ENCODE measurements at places on chromosomes 7 and 10.

GRCh38 chr7:1999278-1999984 is 233.3 kb downstream of the MAD1L1 start:
- no peak for DNase-seq

- DNase-seq: no peak
Measured at GRCh38 chr10:18582803-18583202, 68.6 kb downstream of the NSUN6 start.

GRCh38 chr7:110839866-110840265 is 251.1 kb upstream of the LRRN3 start:
- DNase-seq: no peak

GRCh38 chr10:119268871-119269506 is 61.6 kb downstream of the GRK5 start:
- DNase-seq: no peak

DNA sequence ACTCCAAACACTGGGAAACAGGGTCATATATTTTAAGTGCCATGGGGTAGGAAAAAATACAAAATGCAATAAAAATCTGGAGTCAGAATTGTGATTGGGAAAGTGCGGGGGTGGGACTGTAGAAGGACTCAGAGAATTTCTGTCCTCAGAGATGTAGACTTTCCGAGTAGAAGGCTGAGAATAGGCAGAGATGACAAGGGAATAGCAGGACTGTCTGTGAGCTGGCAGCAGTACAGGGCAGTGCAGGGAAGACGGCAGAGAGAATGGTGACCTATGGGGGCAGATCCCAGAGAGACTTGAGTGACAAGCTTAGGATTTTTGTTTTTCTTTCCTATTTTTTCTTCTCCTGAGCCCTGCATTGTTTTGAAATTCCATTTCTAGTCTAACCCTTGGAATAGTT is 127.6 kb downstream of the SLC16A9 start:
- DNase-seq: no peak

DNA sequence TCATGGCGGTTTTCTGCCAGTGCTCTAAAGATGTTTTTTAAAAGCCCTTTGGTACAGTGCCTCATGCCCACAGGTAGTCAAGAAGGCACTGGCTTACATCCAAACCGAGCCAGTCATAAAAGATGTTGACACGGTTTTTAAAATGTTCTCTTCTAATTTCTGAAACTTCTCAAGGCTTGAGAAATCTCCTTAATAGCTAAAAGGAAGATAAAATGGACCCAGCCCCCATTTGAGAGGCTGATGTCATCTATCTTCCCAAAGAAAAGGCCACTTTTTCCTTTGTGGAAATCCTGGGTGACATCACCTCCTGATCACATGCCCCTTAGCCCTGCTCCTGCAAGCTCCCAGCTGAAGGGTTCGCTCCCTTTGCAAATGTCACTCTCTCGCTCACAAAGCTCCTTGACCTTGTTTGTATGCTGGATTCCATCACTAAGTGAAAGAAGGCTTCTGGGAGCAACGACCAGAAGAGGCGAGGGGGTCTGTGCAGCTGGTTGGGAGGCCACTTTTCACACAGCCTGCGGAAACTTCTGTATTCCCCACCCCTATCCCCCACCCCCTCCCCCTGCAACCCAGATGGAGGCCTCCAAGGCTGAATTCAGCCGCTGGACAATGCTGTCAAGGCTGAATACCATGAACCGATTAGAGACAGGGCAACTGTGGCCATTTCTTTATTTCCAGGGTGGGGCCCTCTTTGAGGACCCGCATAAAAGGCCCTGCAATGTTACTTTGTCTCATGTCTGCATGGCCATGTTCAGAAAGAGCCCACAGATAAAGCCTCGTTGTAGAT is 122.8 kb downstream of the CUBN start:
- no peak for DNase-seq

DNA sequence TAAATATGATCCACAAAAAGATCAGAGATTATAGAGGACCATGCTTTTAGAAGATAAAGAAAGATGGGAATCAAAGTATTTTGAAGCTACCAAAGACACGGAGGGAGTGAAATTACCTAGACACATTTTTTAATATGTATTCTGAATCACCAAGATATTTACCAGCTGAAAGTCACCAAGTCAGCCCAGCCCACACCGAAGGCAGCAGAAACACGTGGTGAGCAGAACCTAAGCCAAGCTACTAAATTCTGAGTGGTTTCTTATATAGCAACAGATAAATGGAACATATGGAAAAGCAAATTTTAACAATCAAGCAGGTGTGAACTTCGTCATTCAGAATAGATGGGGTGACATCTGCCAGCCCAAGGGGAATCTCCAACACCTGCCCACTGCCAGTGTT is 134.7 kb upstream of the AKR1E2 start:
- DNase-seq: no peak

- DNase-seq: no peak
Measured at GRCh38 chr7:114823290-114823689, 98.6 kb upstream of the MDFIC start.

DNA sequence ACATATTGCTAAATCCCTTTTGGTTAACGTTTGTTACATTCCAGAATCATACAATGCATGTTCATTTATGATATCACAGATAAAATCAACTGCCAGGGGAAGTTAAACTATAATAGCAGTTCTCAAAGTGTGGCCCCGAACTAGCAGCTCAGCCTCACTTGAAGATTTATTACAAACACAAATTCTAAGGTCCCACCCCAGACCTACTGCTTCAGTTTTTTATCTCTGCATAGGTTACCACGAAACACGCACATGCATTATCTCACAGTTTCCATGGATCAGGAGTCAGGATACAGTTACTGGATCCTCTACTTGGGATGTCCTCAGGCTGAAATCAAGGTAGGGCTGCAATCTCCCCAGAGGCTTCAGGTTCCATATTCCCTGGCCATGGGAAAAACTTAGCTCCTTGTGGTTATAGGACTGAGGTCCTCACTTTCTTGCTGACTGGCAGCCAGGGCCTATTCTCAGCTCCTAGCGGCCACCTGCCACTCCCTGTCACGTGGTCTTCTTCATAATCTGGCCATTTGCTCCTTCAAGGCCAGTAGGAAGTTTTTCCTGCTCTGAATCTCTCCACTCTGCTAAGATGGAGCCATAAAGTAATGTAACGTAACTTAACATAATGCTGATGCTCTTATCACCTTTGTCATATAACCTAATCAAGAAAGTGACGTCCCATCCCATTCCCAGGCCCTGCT is 50.5 kb upstream of the YAE1 start:
- no peak for DNase-seq

- DNase-seq: no peak
Measured at GRCh38 chr7:68258609-68259008, 1262.0 kb downstream of the TYW1 start.

DNA sequence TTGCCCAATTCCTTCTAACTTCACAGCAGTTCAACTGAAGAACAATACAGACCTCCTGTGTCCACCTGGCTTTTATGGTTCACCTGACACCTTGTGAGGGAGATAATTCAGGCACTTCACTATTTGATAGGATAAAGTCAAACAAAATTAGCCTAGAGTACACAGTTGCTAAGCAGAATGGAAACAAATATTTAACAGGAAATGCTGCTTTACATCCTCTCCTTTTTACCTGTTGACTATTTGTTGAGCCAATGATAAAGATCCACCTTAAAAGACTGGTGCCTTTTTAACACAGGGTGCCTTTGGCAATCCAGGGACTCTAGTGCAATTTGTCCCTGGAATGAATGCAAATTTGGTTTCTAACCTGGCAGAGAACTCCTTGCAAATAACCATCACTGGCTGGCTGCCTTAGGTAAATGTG is 39.8 kb downstream of the ITPRID1 start:
- DNase-seq: no peak

GRCh38 chr7:121288894-121289293 is 39.9 kb upstream of the WNT16 start:
- DNase-seq: no peak

DNA sequence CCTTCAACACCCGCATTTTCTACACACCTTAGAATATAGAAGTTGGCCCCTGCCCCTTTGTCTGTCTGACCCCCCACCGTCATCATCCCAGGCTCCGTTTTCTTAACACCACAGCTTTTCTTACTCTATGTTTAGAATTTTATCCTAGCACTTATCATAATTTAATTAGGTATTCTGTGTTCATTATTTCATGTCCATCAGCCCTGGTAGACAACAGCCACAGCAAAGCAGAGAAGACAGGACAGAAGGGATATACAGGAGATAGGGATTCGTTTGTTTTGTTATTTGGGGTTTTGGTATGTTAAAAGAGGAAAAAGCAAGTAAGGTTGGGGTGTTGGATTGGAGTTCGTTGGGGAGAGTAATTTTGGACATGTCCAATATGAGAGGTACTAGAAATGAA is 48.8 kb downstream of the ITGA8 start:
- no peak for DNase-seq

- no peak for DNase-seq
Measured at GRCh38 chr7:69017208-69017607, 581.1 kb upstream of the AUTS2 start.

GRCh38 chr7:87110778-87111177 is 41.5 kb upstream of the DMTF1 start:
- no peak for DNase-seq

- DNase-seq: no peak
Measured at GRCh38 chr10:88333248-88333630, 249.9 kb downstream of the RNLS start.

DNA sequence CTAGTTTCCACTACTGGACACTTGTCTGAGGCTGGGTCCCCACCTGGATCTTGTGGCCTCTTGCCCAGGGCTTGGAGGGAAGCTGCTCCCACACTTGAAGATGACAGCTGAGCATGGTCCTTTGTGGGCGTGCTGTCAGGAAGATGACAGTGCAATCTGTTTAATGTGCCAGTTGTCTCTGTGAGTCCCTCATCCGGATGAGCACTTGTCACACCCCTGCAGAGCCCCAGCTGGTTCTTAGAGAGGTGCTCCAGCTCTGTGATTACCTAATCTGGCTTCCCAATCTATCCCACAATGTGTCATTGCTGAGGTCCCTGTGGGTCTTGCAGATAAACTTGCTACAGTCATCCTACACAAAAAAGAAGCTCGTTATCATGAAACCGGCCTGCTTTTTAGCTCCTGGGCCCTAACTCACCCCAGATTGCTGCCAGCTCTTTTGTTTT is 34.8 kb upstream of the CCSER2 start:
- no peak for DNase-seq

- DNase-seq: peak; percentile 61
Measured at GRCh38 chr7:727104-727805, at the start of gene PRKAR1B. Gene PRKAR1B, minus strand, starts transcription at chr7:727281. Its CDS starts 15,776 bp downstream, at chr7:711505.

- DNase-seq: no peak
Measured at GRCh38 chr7:121744319-121744718, 128.6 kb upstream of the PTPRZ1 start.

DNA sequence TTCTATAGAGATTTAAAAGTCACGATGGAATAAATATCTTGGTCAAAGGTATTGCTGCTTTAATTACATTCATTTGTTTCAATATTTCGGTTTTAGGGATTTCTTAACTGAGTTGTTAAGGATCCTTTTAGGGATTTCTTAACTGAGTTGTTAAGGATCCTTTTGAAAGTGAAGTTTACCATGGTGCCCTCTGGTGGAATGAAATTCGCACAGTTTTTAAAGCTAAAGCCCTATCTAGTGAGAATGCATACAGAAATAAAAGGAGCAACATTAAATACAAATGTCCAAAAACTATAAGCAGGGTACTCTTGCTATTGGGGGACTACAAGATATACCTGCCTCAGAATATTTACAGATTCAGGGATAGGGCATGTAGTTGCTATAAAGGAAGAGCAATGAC is 193.7 kb downstream of the RNLS start:
- peak; percentile 31 for DNase-seq

- DNase-seq: peak; percentile 9
Measured at GRCh38 chr7:115297656-115298055, 375.8 kb downstream of the MDFIC start.

DNA sequence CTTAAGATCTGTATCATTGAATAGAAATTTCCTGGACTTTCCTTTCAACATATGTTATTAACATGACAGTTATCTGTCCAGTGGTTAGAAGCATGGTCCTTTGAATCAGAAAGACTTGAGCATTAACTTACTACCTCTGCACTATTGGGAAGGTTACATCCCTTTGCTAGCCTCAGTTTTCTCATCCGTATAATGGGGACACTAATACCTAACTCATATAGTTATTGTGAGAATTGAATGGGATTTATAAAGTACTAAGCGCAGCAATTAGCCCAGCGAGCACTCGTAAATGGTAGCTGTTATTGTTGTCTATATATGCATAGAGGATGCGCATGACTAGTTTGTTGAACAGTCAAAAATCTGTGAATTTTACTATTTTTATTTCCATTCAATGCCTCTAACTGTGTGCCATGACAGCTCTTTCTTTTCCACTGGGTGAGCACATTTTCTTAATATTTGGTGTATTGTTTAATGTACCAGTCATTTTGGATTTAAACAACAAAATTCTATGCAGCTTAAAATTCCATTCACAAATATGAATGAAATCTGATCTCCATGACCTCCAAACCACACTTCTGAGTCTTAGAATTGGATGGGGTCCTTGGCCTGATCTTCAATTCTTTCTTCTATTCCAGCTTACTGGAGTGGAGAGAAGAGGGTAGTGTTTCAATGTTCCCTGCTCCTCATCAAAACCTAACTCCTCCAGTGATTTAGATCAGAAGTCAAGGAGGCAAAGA is 65.0 kb downstream of the CACNB2 start:
- DNase-seq: no peak

GRCh38 chr10:49279015-49279880 is 19.7 kb upstream of the C10orf71 start:
- DNase-seq: no peak

DNA sequence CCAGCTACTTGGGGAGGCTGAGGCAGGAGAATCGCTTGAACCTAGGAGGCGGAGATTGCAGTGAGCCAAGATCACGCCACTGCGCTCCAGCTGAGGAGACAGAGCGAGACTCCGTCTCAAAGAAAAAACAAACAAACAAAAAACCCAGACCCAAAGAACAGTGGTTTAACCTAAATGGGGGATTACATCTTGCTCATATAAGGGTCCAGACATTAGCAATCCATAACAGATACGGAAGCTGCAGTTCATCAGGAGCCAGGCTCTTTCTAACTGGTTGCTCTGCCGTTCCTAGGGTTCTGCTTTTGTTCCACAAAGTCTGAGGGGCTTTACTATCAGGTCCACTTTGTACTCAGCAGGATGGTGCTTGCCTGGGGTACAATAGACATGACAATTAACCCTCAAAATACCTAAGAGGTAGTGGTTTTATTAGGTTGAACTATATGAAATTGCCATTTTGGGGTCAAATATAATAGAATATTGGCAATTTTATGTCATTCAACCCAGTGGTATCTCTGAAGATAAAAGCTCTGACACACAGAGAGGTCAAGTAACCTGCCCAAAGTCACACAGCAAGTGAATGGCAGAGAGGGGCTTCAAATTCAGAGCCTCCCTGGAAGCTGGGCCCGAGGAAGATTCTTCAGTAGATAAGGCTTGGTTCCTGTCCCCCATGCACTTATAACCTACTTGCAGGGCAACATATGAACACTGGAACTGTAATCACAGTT is 21.3 kb downstream of the NYAP1 start:
- DNase-seq: no peak

- DNase-seq: no peak
Measured at GRCh38 chr10:49154641-49155040, 20.8 kb upstream of the FAM170B start.

Measured in transverse colon (tissue), 4 donors.